ENCODE measurements at places on chromosomes 6 and 20. TPM values are rescaled to one million over a fixed set of nuclear protein-coding genes. Genes with fewer than 3 reads are reported as not detected.

DNA sequence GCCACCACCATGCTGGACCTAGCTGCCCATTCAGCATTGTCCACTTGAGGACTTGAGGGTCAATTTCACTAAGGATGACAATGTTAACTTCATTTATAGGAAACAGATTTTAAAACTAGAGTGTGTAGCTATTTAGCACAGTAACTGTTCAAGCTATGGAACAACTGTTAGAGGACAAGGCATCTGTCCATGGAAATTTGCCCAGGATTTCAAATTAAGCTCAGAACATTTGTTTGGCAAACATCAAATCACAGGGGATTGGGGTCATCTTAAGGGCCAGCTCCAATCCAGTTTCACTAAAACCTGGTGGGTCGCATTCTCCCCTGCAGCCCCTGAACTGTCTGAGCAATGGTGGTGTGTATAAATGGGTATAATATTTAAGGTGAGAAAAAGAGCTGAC lies 35.1 kb downstream of the PM20D2 start:
- DNase-seq: no peak

GRCh38 chr6:25661129-25661779 lies 9.2 kb downstream of the SCGN start:
- DNase-seq: no peak

DNA sequence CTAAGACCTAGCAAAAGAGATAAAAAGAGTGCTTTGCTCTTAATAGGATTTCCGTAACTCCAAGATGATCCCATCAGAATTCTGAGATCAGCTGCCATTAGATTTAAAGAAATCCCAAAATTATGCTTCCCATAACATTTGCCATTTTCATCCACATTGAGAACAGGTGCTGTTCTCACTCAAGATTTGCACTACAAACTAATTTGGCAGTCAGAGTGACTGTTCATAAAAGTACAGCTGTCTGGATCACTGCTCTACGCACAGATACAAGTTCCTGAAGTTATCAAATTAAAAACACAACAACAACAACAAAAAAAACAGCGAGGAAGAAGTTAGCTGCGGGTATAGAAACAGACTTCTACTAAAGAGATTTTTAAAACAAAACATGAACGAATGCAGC lies 58.1 kb downstream of the ASCC3 start:
- no peak for DNase-seq

GRCh38 chr6:1436334-1437306 lies 47.2 kb downstream of the FOXF2 start:
- DNase-seq: no peak

DNA sequence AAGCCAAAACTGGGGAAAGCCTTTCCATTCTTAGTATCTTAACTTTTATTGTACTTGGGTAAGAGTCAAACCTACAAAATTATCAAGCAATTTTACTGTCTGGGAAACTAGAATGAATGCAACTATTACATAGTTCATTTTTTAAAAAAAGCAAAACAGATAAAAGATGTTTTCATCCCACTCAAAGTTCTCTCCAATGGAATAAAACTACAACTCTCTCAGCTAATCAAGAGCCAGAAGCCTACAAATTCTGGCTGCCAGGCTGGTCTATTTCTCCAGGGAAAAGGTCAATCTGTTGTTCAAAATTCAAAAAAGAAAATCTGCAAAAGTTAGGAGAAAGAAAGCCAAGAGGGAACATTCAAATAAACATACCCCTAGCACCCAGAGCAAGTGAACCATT lies 56.2 kb downstream of the COL12A1 start:
- DNase-seq: no peak

DNA sequence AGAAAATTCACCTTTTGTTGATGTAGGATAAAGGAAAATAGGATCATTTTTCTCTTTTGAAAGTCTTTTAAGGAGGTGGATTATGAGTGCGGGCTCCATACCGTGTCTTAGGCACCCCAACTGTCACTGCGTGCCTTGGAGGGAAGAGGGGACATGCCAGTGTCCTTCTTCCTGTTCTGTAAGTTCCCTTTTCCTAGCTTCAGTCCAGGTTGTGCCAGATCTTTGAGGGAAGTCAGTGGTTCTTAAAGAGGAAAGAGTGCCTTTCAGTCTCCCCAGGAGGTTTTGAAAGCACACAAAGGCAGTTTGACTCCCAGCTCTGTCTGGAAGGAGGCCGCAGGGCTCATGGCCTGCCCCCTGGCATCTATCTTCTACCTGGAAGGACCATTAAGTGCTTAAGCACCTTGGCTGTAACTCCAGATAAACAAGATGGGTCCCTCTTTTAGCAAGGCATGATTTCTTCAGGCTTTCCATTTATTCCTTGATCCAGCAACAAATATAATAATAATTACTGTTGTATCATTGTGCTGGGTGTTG lies 13.0 kb downstream of the EFCAB8 start:
- DNase-seq: no peak

DNA sequence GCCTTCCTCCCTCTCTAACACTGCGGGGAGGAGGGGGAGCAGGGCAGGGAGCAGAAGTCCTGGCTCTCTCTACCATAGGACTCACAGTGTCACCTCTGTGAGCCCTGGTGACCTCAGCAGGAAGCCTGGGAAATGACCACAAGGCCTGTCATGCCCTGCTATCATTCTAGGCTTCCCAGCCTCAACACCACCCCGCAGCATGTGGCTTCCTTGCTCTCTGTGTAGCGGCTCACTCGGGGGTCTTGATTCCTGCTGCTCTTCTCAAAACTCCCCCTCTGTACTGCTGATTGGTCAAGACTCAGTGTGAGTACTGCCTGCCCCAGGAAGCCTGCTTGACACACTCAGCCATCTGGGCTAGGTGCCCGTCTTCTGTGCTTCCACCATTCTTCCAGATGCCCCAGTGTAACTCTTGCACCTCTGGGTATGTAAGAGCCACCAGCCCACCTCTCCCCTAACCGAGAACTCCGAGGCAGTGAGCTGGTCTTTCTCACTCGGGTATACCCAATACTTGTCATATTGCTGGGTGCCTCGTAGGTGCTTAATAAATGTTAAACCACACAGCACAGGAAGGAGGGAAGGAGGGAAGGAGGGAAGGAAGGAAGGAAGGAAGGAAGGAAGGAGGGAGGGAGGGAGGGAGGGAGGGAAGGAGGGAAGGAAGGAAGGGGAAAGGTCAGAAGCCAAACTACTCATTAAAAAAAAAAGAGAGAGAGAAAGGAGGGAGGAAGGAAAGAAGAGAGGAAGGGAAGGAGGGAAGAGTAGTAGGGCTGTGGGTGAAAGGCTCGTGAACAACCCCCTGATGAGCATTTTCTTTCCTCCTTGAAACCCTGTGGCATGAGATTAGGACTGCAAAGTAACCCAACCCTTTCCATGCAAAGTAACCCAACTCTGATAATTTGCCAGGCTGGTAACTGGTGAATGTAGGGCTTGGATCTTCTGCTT lies 5.0 kb downstream of the MDFI start:
- no peak for DNase-seq

GRCh38 chr20:54642864-54643667 lies 167.7 kb downstream of the DOK5 start:
- DNase-seq: no peak

DNA sequence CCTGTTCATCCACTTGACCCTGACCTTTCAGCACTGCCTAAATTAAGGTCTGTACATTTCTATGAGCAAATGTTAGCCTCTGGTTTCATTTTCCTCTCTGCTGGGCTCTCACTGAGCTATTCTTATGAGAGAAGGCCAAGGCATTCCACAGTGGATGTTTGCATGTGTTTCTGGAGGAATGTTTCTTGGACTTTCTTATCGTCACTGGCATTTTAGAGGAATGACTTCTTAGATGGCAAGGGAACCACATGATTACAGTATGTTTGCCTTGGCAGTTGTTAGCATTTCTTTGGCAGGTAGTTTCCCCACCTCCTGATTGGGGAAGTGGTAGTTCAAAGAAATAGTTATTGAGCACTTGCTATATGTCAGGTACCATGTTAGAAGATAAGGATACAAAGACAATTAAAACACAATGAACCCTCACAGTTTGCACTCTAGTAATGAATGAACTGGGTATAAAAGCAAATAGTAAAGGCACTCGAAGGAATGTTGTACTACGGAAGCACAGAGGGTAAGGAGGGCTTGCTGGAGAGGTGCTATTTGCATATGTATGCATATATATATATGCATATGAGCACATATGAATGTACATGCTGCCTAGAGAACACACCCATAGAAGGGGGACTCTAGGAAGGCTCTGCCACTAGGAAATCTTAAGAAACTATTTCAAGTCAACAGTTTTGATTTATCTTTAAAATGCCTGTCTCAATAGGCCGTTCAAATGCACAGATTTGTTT lies 307.4 kb downstream of the EYA4 start:
- no peak for DNase-seq

GRCh38 chr6:129603741-129604140 lies 106.2 kb downstream of the ARHGAP18 start:
- no peak for DNase-seq

- no peak for DNase-seq
Measured at GRCh38 chr20:55103188-55103587, 627.8 kb downstream of the DOK5 start.

DNA sequence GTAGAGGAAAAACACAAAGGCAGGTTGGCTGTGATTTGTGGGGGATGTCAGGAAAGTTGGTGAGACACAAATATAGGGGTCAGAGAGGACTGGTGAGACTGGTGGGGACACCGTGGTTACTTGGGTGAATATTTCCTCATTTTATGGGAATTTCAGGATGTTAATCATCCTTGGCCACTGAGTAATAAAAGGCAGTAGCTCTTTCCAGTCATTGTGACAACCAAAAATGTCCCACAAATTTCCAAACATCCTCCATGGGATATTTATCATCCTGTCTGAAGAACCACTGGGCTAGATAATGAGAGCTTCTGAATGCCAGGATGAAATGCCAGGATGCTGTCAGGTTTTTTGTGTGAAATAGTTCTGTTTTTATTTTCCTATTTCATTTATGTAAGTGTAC lies 374.1 kb downstream of the CD109 start:
- DNase-seq: no peak

- DNase-seq: no peak
Measured at GRCh38 chr20:50278684-50279531, 88.3 kb downstream of the CEBPB start.

DNA sequence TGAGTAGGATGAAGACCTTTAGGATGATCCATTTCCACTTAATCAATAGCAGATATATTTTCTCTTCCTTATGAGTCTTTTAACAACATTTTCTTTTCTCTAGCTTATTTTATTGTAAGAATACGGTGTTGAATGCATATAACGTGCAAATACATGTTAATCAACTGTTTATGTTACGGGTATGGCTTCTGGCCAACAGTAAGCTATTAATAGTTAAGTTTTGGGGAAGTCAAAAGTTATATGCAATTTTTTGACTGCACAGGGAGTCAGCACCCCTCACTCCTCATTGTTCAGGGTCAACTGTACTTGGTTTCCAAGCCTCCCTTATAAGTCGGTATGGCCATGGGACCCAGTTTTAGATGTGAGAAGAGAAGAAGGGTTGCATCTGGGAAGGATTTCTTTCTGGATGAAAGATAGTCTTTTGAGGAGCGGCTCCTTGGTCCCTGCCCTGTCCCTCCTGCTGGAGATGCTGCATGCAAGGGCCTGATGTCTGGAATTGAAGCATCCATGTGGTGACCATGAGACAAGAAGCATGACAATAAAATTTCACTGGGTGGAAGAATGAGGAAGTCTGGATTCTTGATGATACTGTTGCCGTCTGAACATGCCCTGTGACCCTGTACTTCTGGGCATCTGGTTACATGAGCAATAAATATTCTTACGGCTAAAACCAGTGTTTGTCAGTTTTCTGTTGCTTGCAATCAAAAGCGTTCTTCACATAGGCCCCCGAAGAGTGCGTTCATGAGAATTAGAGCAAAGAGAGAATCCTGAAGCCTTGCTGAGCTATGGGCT lies 194.7 kb upstream of the PMEPA1 start:
- peak; percentile 19 for DNase-seq

- peak; percentile 53 for DNase-seq
Measured at GRCh38 chr20:1323256-1323655, 5.7 kb downstream of the SDCBP2 start.

DNA sequence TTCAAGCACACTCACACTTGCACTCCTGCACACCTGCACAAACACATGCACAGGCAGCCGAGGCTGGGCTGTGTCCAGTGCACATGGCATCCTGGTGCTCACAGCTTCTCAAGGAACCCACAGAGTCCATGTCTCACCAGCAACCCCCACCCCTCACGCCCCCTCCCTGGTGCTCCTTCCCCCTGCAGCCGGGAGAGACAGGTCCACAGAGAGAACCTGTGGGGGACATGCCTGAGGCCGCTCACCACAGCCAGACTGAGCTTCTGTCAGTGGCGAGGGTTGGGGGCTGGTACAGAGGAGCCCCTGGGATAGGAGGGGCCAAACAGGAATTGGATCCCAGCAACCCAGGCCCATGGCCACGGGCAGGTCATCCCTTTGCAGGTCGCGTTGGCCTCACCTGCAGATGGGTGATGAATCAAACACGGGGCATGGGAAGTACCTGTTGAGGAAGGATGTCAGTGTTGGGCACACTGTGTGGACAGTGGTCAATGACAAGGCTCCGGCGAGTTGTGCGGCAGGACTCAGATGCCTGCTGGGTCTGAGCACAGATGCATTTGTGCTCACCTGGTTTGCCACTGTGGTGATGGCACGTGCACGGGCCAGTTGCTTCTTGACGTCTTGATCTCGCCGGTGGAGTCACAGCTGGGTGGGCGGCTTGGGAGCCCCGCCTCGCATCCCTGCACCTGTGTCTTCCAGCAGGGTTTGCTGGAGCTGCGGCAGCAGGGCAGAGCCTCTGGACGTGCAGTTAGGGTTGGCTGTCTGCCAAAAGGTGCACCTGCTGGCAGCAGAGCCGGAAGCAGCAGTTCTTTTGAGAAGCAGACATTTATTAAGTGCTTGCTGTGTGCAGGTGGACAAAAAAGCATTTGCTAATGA lies 113.0 kb downstream of the ERMARD start:
- DNase-seq: peak; percentile 47

- no peak for DNase-seq
Measured at GRCh38 chr20:52004018-52004417, 187.6 kb downstream of the ZFP64 start.

GRCh38 chr20:13865791-13866351 lies 81.0 kb downstream of the NDUFAF5 start:
- no peak for DNase-seq

- no peak for DNase-seq
Measured at GRCh38 chr6:33718713-33719112, 7.2 kb upstream of the UQCC2 start.

DNA sequence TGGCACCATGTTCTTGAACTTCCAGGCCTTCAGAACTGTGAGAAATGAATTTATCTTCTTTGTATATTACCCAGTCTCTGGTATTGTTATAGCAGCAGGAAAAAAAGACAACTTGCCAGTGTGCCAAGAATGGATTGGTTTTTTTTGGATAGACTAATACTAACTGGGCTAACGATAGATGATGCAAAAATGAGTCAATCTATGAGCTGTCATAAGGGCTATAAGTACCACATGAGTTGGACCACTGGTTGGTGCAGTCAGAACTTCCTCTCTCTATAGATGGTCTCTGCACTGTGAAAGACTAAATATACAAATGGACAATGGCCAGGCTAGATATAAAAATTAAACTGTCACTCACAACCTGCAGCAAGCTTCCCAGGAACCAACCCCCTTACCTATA lies 87.6 kb upstream of the COL21A1 start:
- no peak for DNase-seq

Gene RNF182
- 0.19 TPM for total RNA-seq

Gene HDDC2
- 88.8 TPM for total RNA-seq

Gene SIGLEC1
- total RNA-seq: 2.4 TPM

Gene CD24
- total RNA-seq: 0.78 TPM

Gene TINAG
- total RNA-seq: 0.70 TPM

Data from cardiac septum (tissue), 1 donor.